ENCODE measurements at places on chromosomes 12 and 14.

DNA sequence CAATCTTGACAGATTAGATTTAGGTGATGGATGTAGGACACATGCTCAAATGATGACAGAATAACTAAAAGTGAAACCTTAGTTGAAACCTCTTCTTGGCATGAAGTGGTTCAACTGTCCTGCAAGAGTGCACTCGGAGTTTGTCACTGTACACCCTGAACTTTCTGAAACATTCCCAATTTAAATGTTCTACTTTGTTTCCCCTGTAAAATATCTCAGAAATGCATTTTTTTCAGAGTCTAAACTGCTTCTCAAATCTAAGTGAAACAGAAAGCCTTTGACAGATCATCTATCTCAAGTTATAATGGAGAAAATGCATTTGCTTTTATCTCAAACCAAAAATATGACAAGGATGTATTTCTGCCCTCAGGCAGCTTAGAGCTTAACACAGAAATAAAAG, 66.0 kb downstream of the BHLHE41 start:
- DNase-seq: no peak

DNA sequence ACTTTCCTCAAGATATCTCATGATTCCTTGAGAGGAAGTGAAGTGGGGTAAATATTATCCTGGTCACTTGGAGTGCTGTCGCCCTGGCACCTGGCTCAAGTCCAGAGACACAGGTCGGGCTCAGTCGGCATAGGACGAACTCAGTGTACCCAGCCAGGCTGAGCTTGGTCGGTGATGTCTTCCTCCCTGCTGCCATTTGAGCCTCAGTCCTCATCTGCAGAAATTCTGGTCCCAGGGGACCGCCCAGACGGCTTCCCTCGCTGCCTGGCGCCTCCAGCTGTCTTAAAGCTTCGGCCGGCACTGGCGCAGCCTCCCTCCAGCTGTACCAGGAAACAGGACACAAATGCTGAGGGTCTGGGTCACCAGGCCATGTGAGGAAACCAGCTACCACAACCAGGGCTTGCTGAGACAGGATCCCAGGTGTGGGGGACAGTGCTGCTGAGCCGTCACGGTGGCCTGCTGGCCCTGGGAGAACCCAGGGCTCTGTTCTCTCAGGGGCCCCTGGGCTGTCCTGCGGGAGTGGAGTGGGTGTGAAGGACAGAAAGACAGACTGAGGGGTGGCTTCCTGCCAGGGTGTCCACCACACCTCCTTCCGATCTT, 5.0 kb upstream of the KLC1 start:
- no peak for DNase-seq

GRCh38 chr12:3201339-3202051, 124.3 kb downstream of the TSPAN9 start:
- no peak for DNase-seq

GRCh38 chr14:55532645-55533344, 47.2 kb upstream of the KTN1 start:
- DNase-seq: no peak

- DNase-seq: no peak
Measured at GRCh38 chr12:65695113-65695865, 129.0 kb upstream of the HMGA2 start.

DNA sequence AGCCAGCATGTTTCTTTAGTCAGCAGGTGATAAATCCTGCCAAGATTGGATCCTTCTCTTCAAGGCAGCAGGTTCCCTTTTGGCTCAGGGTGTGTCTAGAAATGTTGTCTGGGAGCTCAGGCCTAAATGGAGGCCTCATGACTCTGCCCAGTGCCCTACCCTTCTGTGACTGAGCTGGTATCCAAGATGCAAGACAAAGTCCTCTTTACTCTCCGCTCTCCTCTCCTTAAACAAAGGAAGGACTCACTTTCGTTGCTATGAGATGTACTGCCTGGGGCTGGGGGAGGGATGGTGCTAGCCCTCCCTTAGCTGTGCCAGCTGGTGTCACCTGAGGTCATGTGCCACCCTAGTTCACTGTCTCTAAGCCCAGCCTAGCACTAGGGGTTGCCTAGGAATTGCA, 13.8 kb upstream of the TMPRSS12 start:
- no peak for DNase-seq

DNA sequence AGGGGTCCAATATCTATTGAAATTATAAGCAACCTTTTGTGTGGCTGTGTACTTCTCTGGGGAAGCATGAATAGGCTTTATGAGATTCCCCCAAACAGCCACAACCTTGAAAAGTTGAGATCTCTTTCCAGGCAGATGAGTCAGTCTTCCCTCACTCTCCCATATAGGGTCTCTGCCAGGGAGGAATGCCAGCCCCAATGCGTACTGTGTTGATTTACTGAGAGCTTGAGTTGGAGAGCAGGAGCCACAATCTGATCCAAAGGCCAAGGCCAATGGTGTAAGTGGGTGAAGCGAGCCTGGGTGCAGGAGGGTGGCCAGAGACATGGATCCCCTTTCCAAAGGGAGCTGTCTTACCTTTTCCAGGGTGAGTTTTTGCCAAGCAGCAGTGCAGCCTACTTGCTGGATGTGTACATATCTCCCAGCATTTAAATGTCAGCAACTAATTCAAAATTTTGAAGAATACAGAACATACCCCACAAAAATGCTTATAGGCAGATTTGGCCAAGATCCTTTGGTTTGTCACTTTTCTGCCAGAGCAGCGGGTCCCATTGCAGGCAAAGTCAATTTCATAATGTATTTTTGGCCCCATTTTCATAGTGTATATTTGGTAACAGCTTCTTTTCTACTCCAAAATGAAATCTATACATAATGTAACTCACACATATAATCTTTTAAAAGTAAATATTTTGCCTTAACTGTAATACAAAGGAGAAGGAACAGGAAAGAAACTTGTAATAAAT, 88.2 kb downstream of the TBC1D30 start:
- no peak for DNase-seq

GRCh38 chr14:59374048-59374447, 91.1 kb downstream of the GPR135 start:
- no peak for DNase-seq

DNA sequence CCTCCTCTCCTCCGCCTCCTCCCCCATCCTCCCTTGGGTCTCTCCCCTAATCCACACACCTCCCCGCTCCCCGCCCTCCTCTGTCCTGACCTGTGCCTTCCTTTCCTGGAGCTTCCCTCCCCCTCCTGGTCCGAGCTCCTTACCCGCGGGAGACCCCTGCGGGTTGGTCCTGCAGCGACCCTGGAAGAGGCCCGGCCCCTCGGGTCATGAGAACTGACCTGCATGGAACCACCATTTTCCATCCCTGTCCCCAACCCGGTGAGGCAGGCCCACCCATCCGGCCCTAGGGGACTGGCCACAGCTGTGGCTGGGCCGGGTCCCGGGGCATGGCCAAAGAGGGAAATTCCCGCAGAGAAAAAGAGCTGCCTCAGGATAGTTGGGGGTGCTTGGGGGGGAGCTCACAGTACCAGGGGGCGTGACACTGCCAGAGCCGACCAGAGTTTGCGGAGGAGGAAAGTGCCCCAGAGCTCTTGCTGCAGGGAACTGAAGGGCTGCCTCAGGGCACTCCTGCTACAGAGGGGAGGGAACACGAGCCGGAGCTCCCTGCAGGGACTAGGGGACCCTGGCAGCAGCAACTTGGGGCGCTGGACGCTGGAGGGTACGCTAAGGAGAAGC, 613 bp downstream of the ARHGEF40 start:
- DNase-seq: no peak

DNA sequence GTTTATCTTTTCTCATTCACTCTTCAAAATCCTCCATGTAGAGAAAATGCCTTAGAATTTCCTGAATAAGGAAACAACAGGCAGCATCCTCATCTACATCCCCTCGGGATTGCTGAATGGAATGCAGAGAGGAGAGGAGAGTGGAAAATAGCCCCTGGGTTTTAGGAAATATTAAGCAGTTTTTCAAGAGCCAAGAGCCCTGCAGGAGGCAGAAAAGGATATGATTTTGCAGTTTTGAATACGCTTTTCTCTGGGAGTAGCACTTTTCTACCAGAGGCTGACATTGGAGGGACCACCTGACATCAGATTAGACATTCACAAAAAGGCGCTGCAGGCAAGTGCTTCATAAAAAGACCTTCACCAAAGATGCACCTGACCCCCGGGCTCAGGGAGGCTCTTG, 362.2 kb upstream of the SFSWAP start:
- DNase-seq: no peak

DNA sequence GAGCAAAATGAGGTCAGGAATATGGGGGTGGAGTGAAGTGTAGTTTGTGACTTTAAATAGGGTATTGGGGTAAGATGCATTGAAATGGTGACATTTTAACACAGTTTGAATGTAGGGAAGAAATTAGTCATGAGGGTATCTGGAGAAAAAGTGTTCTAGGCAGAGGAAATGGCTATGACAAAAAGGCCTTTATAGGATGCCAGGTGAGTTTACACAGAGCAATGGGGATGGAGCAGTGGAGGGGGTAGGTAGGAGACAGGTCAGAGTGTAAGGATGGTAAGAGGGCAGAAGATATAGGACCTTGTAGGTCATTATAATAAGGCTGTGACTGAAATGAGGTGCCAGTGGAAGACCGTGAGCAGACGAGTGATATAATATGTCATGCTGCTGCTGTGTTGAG, 30.4 kb downstream of the HEATR5A start:
- DNase-seq: no peak

DNA sequence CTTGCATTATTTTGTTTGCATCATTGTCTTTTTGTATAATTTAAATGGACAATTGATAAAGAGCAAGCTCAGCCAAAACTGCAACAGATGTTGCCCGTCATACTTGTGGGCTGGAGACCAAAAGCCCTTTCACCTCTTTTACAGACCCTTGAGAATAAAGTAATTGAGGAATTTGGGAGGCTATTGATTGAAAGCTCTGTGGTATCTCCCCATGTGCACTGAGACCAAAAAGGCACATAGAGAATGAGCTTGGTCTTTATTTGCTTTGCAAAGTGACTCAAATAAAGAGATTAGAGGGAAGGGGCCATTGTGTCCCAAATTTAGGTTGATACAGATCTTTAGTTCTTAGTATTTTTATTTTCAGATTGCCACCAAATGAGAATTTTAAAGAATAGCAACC, 617.6 kb downstream of the TRHDE start:
- DNase-seq: no peak

All from GM12892 (cell line).